Stimulated activated CD4-positive, alpha-beta T cell treated with anti-CD3 and anti-CD28 coated beads, TNF-alpha, amount 100 ng/mL, for 1 hour (primary cell): ENCODE measurements at places on chromosomes 6 and 20.
A peak's percentile ranks its signal among the peaks of the same experiment; 100 is the strongest.

DNA sequence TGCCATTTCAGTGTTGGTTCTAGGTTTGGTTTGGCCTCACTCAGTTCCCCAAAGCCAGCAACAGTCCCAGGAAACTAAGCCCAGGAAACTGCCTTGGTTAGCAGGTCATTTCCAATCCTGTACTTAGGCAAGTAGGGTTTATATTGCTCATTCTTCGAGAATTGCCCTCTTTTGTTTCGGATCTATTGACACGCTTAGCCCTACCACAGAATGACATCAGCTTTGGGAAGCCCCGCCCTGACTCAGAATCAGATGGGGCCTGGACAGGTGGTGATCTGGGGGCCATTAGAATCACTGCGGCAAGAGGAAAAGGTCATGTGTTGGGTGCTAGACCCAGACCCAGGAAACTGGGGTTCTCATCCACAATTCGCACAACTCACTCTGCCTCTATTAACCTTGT is 578.2 kb downstream of the QKI start:
- no peak for DNase-seq

DNA sequence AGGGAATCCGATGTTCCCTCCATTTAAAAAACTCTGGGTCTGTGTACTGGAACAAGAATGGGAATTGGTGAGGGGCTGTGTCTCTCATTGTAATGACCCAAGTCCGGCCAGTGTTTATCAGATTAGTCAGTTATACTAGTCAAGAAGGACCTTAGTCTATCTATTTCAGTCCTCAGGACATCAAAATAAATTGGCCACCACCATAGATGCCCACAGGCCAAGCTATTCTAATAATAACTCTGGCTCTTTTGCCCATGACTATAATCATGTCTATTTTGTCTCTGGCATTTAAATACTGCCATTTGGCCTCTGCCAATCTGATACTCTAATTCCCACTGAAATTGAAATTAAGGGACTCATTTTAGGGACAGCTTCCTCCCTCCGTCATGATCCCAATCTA is 37.8 kb downstream of the ELOVL4 start:
- no peak for DNase-seq

DNA sequence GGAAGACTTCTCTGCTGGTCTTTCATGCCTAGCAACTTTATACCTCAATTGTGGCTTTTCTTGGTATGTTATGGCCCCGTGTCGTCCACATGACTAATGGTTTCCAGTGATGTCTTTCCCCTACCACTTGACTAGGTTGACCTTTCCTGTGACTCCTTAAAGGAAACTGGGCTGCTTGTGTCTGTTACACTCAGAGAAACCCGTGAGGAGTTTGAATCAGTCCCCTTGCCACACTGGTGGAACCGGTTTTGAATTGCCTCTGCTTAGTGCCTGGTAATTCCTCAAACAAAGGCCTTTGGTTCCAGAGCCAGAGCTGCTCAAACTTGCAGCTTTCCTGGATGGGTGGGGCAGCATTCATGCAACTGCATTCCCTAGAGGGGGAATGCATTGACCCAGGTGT is 21.9 kb downstream of the ECT2L start:
- DNase-seq = no peak

GRCh38 chr6:156545021-156545420 is 232.2 kb upstream of the ARID1B start:
- DNase-seq = no peak

DNA sequence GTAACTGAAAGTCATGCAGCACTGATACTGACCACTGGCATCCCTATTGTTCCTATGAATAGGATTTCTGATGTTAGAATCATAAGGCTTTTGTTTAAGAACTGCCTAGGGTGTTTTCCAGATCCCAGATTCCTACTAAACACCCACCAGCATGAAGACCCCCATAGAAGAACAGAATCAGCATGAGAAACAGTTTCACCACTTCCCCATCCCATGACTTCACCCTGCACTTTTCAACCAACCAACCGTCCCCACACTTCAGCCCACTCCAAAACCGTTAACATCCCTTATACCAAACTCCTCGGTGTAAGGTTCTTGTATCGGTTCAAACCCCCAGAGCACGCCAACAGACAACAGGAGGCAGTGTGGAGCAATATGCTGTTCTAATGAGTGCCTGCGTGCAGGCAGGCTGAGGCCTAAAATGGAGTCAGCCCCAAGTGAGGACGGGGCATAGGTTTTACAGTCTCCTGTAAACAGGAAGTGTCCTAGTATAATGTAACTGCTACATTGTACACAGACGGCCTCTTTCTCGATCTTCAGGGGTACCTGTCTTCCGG is 11.4 kb upstream of the SSTR4 start:
- DNase-seq = no peak

DNA sequence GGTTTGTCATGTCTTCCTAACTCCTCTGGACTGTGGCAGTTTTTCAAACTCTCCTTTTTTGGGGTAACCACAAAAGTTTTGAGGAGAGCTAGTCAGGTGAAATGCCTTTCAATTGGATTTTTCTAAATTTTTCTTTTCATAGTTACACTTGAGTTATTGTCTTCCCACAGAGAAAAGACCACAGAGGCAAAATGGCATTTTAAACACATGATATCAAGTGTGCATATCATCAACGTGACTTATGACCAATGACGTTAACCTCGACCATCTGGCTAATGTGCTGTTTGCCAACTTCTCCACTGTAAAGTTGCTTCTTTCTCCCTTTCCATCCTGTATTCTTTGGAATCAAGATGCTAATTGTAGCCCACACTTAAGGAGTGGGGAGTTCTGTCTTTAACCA is 41.3 kb upstream of the SNAP25 start:
- DNase-seq = no peak

- no peak for DNase-seq
Measured at GRCh38 chr6:136404627-136405419, 115.2 kb upstream of the BCLAF1 start.

DNA sequence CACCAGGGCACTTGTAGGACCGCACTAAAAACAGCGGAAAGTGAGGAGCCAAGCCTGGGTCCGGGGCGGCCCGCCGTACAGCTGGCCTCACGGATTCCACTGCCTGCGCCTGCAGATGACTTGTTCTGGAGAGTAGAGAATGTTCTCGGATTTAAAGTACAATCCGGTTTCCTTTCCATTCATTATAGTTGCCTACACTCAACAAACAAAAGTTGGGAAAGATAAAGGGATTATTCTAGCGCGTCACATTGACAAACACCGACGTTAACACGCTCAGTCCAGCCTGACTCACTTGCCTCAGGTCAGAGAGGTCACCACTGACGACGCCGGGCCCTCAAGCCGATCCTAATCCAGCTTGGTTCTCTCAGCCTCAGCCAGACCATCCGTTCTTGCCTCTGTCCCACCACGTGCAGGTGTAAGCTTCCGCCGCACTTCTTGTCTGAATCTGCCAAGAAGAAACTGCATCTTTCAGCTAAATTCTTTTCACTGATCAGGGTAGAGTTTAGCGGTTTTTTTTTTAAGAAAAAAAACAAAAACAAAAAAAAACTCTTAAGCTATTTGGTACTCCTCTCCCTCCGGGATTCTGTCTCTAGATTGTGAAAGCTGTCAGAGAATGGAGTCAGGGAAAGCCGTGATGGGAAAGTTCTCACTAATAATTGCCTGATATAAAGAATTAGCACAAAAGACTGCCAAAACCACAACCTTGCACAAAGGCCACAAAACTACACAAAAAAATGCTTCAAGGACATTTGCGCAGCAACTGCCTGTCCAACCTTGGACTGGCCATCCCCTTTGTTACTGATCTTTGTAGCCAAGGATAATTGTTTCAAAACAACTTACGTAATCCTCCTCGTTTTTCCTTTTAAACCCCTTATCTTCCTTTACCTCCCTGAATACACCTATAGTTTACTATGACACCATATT is 1.1 kb upstream of the PHF10 start:
- peak; percentile 4 for DNase-seq

- no peak for DNase-seq
Measured at GRCh38 chr6:53998303-53998702, 112.9 kb upstream of the MLIP start.

DNA sequence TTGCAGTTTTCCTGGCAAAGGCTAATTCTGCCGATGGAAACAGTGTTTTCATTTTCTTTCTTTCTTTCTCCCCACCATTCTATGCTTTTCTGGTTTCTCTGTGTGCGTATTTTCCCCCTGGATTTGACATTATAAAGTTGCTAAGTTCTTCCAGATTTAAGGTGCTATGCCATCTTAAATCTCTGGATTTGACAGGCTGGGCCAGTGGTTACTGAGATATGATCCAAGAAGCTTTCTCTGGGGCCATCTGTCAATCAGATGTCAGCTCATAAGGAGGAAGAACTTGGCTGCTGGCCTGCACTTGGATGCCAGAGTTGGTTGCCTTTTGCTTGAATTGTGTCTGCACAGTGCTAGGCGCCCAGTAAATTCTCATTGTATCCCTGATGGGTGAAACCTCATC is 39.7 kb downstream of the SLC2A10 start:
- no peak for DNase-seq

DNA sequence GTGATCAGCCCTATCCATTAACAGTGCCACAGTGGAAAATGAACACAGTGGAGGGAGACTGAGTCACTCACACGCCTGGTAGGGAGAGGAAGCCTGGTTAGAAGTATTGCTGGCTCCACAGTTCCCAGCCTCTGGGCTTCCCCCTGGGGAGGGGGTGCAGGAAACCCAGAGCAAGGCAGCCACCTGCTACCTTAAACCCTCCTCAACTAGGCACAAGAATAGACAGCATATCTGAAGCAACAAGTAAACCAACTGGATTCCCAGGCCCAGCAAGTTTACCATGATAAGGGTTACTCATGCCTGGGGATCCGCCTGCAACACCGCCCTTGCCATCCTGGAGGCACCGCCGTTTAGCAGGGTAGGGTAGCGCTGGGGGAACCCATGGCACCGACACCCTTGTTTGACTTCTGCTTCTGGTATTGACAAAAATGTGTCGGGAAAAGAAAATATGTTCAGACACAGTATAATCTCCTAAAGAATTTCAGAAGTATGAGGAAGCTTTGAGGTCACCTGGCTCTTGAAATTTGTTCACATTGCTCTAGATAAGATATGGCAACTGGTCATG is 38.3 kb downstream of the SLC22A23 start:
- no peak for DNase-seq

GRCh38 chr6:118708055-118708454 is 56.7 kb upstream of the CEP85L start:
- DNase-seq = no peak
